ENCODE measurements at places on chromosomes 11 and 22.

GRCh38 chr11:27266125-27266524 lies 96.9 kb downstream of the CCDC34 start:
- no peak for DNase-seq

DNA sequence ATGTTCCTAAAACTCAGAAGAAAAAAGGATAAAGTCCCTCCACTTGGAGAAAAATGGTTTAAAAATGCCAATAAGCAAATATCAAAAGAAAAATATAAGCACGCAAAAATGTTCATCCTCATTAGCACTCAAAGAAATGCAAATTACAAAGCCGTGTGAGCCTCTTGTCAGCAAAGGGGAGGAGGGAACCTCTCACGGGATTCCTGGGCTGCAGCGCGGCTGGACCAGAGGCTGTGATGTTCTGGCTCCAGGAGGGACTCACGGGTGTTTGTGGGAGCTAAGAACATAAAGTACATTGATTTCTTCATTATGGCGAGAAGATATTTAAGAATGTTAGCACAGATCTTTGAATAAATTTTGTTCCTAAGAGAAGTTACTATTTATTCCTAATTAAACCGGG lies 1451.2 kb downstream of the BRD1 start:
- DNase-seq, result no peak

GRCh38 chr11:13277768-13278608 lies at the start of gene BMAL1:
Gene BMAL1, plus strand, starts transcription at chr11:13277790. Its CDS starts 76,519 bp downstream, at chr11:13354309.
- DNase-seq, result no peak

DNA sequence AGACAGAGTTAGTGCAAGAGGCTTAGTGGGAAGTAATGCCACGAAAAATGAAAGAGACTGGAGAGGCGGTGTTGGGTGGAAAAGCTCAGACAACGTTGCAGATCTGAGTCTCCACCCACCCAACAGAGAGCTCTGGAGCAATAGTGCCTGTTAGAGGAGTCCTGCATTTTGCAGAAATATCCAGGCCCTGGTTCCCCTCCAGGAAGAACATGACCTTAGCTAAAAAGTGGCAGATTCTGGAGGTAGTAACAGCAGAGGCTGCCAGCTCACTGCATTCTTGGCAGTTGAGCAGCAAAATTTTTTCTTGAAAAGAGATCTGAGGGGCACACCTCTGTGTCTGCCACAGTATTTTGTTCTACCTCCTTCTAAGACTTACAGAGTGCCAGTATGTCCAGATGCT lies 27.7 kb upstream of the BIRC3 start:
- DNase-seq, result no peak

DNA sequence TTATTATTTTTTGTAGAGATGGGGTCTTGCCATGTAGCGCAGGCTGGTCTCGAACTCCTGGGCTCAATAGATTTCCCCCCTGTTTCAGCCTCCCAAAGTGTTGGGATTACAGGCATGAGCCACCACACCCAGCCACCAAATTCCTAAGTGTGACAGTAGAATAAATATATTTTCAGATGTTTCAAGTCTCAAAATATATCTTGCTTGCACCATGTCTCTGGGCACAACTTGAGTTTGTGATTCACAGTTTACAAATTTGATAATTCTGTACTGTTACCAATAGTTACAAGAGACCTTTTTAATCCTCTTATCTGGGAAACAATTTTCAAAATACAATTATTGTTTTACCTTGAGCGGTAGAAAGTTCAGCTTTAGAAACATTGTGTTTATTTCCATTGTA lies 19.1 kb downstream of the DCPS start:
- DNase-seq, result no peak
